Kidney (tissue), 22 donors: ENCODE measurements at places on chromosomes 7 and 10. TPM values are rescaled to one million over a fixed set of nuclear protein-coding genes. Genes with fewer than 3 reads are reported as not detected.

- no peak for DNase-seq
Observed at GRCh38 chr10:112243713-112244112, 39.5 kb upstream of the TECTB start.

The GHRHR gene
- total RNA-seq = not detected

The LRRD1 gene
- 0.25 TPM for total RNA-seq

DNA sequence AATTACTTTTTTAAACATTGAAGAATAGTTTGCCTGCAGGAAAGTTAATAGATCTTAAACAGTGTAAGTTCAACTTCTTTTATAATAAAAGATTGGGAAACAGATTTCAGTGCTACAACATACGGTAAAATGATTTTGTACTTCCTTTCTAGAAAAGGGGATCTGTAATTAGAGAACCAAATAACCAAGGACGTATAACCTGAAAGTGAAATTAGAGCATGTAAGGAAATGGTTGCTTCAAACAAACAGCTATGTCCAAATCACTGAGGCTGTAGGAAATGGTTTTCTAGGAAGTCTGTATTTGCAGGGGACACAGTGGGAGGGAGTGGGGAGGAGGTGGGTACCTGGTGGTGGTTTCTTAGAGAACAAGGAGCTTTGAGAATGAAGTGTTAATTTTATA is 57.9 kb upstream of the EXOC6 start:
- DNase-seq = no peak

DNA sequence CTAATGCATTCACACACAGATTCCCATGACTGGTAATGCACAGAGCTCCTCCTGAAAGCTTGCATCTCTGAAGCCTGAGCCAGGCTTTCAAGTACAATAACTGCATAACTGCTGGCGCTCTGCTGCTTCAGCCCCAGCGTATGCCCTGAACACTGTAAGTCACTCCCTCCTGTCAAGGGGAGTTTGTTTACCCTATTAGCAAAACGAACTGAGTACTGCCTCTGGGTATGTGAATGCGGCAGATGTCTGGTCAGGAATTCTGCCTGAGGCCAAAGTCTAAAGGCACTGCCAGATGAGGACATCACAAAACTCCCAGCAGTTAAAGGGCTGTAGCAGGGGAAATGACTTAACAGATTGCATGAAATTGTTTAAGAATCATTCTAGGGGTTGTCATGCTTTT is 97.7 kb downstream of the NRCAM start:
- peak; percentile 66 for DNase-seq

DNA sequence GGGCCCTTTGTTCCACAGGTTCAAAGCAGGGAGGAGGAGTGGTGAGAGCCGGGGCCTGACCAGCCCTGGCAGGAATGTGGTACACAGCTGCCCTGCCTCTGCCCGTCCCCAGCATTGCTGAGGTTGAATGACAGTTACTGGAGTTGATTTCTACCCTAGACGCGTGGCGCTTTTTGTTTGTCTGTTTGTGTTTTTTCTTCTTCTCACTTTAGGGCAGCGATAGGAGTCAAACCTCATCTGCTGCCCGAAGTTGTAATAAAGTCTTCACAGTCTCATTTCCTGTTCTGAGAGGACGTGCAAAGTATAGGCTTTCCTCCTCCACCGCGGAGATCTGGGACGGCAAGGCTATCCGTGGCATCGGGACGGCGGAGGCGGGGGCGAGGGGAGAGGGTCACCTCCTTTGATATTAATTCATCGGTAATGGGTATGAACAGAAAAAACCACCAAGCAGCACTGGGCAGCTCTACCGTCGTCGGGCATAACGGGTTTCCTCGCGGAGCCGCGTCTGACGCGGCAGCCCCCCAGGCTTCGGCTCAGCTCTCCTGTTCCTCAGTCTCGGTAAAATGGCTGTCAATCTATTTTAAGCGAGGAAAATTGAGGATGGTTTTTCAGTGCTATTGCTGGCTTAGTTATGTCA is 160.8 kb downstream of the LRMDA start:
- DNase-seq = peak; percentile 69

DNA sequence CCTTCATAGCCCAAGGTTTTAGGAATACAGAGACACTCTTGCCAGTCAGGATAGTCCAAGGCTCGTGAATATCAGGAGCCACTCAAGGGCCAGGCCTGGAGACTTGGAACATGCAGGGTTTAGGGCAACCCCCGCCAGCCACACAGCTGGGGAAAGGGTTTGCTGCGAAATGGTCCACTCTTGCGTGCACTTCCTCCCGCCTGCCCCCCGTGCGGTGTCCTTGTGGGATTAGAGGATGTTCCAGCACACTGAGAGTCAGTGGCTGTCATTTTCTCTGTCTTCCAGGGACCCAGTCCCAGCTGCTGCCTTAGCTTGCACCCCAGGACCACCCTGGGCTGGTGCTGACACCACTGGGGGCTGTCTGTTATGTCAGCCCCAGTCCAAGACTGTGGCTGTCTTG is 38.5 kb downstream of the POR start:
- DNase-seq = no peak

The CC2D2B gene
- 2.5 TPM for total RNA-seq

DNA sequence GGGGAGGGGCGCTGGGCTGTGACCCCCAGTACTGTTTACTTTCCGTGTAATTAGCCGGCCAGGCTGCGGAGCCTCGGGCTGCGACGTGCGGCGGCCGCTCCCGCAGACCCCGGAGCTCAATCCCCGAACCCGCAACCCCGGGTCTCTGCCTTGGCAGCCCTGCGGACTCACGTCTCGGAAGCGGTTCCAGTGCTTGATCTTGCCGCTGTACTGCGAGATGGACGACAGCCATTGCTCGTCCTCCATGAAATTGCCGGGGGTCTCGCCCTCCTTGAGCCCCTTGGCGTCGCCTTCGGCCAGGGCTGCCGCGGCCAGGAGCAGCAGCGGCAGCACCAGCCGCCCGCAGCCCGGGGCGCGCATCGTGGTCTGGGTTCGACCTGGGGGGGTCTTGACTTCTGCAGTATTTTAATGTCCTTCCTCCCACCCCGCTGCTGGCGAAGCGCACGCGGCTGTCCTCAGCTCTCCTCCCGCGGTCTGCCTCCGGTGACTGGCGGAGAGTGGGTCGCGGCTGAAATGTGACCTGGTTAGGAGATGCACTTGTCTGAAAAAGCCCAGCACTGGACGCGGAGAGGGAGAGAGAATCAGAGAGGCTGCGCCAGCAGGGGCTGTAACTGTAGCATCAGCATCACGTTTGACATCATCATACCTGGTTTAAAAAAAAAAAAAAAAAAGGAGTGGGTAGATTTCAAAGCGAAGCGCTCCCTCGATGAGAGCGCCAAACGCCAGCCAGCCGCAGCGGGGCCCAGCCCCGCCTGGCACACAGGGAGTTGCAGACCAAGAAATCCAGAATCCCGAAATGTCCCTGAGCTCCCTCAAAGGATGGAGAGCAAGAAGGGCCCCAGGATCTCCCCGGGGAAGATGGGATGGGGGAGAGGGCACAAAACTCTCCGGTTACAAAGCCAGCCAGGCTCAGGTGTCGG is at the start of gene SPOCK2:
TSS of gene SPOCK2 (minus strand) at position 583 of the 920 bp plus-strand sequence. CDS start at position 360, 223 bp downstream.
- DNase-seq = peak; percentile 87

DNA sequence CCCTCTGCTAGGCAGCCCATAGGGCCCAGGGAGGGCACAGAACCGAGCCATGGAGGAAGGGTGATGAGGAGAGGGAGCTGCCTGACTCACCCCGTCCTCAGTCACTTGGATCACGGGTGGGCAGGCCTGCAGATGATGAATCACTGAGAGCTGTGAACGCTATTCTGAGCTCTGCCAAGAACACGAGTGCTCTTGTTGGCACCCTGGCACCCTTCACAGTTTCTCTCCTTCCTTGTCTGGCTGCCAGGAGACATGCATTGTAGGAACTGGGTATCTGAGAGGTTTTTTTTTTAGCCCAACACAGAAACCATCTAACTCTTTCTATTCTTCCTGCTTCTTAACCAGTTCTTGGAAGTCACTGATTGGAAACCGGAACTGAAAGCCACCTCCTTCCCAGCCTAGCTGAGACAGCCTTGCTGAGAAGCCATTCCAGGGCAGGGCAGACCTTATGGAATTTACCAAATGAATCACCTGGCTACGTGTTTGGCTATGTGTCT is 82.1 kb downstream of the SLC37A3 start:
- no peak for DNase-seq

The PRR15 gene
- 21.2 TPM for total RNA-seq

DNA sequence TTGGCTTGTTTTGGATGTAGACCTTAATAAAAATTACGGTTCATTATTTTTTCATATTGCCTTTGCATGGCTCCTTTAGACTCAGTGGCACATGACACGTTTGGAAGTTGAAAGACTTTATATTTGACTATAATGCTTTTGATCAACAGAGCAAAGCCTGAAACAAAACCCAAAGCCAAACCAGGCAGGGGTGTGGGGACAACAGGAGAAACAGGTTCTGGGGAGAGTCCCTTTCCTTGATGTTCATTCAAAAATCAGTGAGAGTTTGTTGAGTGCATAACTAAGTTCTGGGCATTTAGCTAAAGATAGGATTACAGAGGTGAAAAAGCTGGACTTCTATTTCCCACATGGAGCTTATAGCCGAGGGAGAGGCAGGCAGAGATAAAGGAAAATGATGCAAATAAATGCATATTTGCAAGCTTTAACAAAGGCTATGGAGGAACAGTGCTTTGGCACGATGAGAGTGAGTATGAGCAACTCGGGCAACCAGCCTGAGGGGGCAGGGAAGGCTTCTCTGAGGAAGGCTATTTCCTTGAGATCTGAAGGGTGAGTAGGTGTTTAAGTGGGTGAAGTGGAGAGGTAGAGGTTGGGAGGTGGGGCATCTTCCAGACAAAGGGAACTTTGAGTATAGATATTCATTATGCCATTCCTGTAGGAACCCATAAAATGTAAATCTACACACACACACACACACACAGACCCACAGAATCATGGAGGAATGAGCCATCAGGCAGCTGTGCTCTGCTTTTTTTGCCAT is 34.5 kb upstream of the PDZD8 start:
- DNase-seq = no peak

DNA sequence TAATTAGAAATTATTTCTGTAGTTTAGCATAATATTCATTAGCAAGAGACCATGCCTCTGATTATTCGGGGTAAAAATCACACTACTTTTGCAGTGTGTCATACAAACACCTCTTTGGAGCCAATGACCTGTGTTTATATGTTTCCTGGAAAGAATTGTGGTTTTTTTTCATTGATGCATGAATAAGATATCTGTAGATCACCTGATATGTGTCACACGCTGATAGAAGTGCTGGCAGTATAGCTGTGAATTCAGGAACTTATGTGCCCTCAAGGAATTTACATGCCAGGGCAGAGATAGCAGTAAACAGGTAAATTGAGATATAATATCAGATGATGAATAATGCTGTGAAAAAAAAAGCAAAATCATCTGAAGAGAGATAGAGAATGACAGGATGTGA is 118.2 kb downstream of the VPS50 start:
- DNase-seq = no peak

GRCh38 chr7:43674559-43675436 is 54.5 kb downstream of the COA1 start:
- no peak for DNase-seq

The MEPCE gene
- 47.2 TPM for total RNA-seq

The MICALL2 gene
- 53.4 TPM for total RNA-seq

The NRP1 gene
- 243 TPM for total RNA-seq

DNA sequence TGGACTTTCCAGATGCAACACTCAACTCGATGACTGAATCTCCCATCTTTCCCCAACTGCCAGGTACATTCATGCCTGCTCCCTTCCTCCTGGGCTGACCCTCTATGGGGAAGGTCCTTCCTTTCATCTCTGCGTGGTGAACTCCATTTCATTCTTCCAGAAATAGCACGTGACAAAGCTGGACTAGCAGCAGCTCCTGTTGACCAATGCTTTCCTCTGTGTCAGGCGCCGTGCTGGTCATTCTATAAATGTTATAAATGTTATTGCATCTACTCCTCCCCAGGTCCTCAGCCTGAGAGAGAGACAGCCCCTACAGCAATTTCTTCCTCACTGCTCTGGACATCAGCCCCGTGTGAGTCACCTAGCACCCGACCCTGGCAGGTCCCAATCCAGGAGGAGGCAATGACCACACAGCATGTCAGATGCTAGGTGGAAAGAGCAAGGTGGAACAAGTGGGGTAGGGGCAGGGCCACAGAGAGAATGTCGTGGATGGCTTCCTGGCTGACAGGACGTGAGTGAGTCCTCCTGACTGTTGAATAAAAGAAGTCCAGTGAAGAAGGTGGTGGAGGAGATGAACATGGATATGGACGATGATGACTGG is 178.1 kb downstream of the ADAM12 start:
- DNase-seq = no peak

GRCh38 chr10:100289641-100290040 is 3.2 kb upstream of the BLOC1S2 start:
- DNase-seq = no peak

DNA sequence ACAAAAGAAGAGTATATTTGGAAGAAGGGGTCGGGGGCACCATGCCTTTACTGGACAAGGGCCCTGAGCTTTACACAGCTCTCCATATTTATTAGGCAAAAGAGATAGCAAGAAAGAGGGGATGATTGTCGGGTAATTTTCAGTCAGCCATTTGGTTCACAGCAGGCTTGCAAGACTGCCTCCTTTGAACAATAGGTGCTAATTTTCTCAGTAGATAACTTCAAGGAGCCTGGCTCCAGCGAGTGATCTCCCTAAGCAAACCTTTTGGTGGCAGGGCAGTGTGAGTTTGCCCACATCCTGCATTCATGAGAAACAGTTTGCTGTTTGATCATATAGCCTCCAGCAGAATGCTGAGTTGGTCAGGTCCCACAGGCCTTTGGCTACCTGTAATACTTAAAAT is 94.3 kb downstream of the ZNF248 start:
- no peak for DNase-seq

The CLDN3 gene
- total RNA-seq = 180 TPM

DNA sequence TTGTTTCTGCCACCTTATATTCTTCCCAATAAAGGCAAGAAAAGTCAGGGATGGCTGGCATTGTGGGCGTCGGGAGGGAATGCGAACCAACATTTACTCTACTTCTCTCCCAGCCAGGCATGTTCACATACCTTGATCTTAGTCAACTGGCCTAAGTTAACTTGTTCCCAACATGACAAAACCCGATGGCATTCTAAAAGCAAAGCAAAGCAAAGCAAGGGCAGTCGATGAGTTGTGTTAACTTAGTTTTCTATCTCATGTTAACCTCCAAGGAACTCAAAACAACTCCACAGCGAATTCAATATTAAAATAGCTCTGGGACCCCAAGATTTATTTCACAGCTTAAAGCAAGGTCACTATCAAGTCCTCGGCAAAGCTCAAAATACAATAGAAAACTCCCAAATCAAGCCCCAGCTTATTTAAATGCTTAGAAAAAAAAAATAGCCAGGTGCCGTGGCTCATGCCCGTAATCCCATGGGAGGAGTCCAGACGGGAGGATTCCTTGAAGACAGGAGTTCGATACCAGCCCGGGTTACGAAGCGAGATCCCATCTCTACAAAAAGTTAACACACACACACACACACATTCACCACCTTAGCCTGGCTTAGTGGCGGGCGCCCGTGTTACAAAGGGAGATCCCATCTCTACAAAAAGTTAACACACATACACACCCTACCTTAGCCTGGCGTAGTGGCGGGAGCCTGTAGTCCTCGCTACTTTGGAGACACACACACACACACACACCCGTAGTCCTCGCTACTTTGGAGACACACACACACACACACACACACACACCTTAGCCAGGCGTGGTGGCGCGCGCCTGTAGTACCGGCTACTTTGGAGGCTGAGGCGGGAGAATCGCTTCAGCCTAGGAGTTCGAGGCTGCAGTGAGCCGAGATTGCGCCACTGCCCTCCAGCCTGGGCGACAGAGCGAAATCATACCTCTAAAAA is 901 bp upstream of the CCNY start:
- peak; percentile 37 for DNase-seq
